CD8-positive, alpha-beta memory T cell (primary cell): ENCODE measurements at places on chromosomes 1 and 21. TPM values are rescaled to one million over a fixed set of nuclear protein-coding genes. Genes with fewer than 3 reads are reported as not detected.

ESRRG gene
- not detected for total RNA-seq

DNA sequence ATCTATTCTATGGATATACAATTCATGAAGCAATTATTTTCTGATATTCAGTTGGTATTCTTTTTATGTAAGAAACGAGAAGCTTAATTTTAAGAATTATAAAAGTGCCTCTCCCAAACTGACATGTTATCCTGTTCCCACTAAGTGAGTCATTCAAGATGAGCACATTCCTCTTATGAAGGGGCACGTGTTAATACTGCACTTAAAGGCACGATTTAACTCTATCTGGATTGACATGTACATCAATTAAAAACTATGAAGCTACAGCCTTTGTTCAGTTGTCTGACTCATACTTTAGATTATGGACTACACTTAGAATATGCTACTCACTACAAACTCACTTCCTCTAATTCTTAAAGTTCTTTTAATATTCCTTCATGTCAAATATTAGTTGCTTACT lies 111.6 kb downstream of the CYYR1 start:
- no peak for DNase-seq
- H3K27ac ChIP-seq = no peak overlapping the region
- no peaks in the 10 kb centered on the region for H3K27me3 ChIP-seq
- no peak overlapping the region for H3K4me3 ChIP-seq

- H3K27ac ChIP-seq = no peak overlapping the region
- DNase-seq = no peak
- no peaks in the 10 kb centered on the region for H3K4me1 ChIP-seq
- H3K27me3 ChIP-seq = no peaks in the 10 kb centered on the region
- H3K4me3 ChIP-seq = no peak overlapping the region
These were observed 24.1 kb downstream of the EIF4G3 start for GRCh38 chr1:21152423-21153100.

DNA sequence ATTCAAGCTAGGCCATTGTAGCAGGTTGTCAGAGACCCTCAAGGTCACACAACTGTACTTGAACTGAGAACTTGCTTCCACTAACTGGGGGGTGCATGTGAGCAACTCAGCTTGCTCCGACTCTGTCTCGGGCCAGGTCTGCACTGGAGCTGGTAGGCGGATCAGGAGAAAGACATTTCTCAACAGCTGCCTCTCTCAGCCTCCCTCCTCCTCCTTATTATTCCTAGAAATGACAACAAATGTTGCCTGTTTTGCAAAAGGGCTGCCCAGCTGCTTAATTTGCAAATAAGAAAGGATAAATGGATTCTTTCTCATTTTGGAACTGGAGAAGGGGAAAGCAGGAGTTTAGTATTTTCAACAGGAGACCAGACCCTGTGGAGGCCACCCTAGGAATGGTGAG lies 140.5 kb downstream of the RHOU start:
- H3K27me3 ChIP-seq = no peaks in the 10 kb centered on the region
- no peak for DNase-seq
- no peaks in the 10 kb centered on the region for H3K36me3 ChIP-seq
- no peak overlapping the region for H3K27ac ChIP-seq
